Activated CD4-positive, alpha-beta T cell treated with anti-CD3 and anti-CD28 coated beads for 1 hour (primary cell): ENCODE measurements at places on chromosomes 16 and 17.

- no peak for DNase-seq
Measured at GRCh38 chr16:20675488-20676267, 21.8 kb downstream of the ACSM1 start.

DNA sequence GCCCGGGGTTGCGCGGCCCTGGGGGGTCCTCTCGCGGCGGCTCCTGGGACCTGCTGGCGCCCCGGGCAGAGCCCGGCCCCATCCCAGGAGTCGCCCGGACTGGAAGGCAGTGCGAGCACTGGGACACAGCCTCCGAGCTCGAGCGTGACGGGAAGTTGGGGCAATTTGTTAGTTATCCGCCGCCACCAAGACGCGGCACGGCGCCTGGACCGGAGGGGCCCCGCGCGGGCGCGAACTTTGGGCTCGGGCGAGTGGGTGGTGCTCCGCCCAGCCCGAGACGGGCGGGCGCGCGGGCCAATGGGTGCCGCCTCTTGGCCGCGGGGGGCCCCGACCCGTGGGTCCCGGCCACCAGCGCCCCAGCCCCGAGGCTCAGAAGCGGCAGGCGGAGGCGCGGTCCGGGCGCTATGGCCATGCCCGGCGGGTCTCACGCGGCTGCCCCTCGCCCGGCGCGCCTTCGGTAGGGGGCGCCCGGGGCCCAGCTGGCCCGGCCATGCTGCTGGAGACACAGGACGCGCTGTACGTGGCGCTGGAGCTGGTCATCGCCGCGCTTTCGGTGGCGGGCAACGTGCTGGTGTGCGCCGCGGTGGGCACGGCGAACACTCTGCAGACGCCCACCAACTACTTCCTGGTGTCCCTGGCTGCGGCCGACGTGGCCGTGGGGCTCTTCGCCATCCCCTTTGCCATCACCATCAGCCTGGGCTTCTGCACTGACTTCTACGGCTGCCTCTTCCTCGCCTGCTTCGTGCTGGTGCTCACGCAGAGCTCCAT, at the start of gene ADORA2B:
TSS of gene ADORA2B (plus strand) at position 372 of the 768 bp plus-strand sequence. CDS start at position 491, 119 bp downstream.
- DNase-seq, result peak; percentile 23

GRCh38 chr17:44878627-44879221, 20.5 kb downstream of the EFTUD2 start:
- no peak for DNase-seq

DNA sequence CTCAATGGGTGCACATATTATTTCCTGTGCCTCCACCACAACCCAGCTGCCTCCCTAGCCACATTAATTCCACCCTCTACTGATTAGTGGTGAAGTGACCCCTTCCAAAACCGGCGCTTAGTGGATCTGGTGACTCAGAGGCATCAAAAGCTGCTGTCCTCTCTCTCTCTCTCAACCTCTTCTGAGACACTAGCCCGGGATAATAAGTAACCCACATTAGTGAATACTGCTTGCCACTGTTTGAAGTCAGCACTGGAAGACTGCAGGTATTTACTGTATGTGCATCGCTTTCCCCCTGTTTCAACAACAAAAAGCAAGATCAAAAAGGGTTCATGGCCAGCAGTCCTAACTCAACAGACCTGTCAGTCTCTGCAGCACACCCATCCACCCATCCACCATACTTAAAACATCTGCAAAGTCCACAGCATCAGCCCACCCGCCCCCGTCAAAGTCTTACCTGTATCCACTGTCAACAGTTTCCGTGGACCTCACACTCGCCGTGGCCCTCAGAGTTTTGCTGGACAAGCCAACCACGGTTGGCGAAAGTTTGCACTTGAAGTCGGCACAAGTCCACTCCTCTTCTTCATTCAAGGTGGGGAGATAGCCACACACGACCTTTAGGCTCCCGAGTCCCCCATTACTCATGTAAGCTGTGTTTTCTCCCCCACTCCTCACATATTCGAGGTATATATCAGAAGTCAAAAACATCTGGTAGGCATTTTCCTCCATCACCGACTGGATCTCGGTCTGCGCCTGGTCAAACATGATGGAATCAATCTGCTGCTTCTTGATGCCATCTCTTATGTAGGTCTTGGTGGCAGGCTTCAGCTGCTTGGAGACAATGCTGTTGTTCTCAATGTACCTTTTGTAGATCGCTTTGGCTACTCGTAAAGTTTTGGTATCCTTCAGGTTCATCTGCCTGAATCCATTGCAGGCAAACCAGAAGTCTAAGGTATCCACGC, 3.8 kb downstream of the AXIN2 start:
- no peak for DNase-seq

DNA sequence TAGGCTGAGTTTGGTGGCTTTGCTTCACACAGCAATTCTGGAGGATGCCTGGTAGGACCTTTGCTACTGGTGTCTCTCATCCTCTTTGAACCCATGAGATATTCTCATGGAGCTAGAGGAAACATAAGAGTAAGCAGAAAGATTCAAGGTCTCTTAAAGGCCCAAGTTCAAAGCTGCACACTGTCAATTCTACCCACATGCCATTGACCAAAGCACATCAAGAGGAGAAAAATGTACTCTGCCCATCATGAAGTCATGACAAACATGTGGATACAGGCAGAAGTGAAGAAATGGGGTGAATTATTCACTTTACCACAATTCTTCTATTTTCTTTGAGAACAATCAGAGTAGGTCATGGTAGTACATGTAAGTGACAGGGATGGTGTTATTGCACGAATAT, 13.1 kb downstream of the SKA2 start:
- DNase-seq, result no peak

- DNase-seq, result no peak
Measured at GRCh38 chr17:310111-311010, 42.2 kb downstream of the RPH3AL start.

DNA sequence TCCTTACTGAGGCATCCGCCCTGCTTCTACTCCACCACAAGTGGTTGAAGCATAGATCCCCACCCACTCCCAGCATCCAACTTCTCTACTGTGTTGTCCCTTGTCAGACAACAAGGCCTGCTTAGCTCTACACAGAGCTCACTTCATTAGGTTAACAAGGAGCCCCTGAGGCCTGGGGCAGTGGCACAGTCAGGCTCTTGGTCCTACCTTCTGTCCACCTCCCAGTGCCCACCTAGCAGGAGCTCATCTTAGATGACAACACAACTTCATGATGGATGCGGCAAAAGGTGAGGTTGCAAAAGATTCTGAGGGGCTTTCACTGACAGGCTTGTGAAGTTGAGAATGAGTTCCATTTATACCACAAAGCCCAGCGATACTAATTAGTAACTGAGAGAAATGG, 432.0 kb upstream of the CDH5 start:
- no peak for DNase-seq

GRCh38 chr17:30590081-30590733, 113.0 kb downstream of the GOSR1 start:
- no peak for DNase-seq

DNA sequence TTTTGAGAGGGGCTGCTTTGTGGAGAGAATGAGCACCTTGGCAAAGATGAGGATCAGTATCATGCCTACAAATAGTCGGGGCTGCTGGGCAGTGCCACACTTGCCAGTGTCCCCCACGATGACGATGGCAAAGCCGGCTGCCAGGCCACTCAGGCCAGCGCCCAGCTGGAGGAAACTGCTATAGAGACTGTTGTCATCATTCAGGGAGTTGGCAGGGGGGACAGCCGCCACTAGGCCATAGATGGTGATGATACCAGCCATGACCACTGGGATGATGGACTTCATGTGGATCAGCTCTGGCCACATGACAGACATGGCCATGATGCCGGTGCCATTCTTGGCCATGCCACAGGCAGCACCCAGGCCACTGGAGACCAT, 23.8 kb downstream of the MINK1 start:
- no peak for DNase-seq

DNA sequence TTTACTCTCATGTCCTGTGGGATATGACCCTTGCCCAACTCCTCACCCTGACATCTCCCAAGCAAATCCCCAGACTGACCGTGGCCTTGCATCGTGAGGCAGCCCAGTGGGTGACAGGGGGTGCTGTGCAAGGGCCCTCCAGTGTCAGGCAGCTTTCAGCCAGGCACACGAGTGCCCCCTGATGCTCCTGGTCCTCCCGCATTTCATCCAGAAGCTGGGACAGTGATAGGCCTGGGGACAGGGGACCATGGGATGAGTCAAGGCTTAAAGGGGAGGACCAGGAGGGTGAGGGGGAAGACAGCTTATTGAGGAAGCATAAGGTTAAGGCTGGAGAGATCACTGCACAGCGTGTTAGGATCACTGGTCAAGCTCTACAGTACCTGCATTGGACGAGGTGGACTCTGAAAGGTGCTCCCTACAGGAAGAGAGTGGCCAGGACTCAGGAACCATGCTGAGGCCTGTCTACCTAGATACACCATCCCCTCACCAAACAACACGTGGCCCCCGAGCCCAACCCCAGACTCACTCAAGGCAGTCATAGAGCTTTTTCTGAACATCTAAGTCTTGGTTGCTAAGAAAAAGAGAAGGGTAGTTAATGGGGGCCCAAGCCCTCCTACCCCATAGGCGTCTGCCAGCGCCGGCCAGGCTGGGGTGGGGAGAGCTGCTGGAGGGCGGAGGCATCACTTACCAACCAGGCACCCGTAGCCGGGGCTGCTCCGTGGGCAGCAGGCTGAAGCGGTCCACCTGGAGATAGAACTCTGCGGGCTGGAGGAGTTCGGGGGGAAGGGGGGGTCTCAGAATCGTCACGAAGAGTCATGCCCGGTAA, 998 bp downstream of the ACD start:
- no peak for DNase-seq

DNA sequence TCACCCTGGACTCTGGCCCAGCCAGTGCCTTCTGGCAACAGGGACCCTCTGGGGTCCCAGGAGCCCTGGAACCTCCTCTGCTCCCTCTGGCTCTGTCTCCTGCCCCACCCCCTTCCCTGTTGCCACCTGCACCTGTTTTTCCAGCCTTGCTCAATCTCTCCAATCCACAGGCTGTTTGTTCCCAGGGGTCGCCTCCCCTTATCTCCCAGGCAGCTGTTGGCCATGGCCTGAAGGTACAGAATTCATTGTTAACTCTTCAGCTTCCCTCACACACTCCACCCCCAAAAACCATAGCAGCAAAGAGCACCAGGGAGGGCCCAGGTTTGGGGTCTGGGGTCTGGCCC, 39.3 kb upstream of the TOB1 start:
- DNase-seq, result no peak

GRCh38 chr17:27751166-27751565, 49.2 kb downstream of the NOS2 start:
- no peak for DNase-seq

DNA sequence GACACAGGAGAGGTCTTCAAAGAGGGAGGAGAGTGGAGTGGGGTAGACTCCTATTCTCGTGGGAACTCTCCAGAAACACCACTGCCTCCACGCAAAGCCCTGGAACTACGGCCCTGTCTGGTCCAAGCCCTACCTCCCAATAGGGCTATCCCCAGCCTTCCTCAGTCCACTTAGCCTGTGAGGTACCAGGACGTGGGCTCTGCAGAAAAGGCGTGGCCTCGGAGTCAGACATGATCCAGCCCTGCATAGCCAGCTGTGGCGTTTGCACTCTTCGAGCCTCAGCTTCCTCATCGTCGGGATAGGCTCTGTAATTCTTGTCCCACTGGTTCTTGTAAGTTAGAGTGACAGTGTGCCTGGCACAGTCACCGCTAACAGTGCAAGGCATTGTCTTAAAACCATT, 13.8 kb downstream of the ENDOV start:
- no peak for DNase-seq

DNA sequence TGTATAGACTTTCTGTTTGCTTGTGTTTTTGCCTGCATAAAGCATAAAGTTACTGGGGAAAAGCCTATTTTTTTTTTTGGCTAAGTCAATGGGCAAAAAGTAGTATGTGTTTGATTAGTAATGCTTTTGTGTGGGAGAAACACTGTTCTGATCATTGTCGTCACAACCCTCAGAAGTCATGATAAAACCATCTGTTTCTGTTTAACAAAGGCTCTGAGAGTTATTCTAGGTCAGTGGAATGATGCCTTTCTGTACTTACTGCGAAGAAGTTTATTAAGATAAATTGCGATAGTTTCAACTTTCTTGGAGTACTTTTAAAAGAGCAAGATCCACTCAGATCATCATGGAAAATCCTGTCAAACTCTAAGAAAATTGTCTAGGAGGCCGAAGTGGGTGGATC, 80.9 kb downstream of the PRKCA start:
- DNase-seq, result no peak

DNA sequence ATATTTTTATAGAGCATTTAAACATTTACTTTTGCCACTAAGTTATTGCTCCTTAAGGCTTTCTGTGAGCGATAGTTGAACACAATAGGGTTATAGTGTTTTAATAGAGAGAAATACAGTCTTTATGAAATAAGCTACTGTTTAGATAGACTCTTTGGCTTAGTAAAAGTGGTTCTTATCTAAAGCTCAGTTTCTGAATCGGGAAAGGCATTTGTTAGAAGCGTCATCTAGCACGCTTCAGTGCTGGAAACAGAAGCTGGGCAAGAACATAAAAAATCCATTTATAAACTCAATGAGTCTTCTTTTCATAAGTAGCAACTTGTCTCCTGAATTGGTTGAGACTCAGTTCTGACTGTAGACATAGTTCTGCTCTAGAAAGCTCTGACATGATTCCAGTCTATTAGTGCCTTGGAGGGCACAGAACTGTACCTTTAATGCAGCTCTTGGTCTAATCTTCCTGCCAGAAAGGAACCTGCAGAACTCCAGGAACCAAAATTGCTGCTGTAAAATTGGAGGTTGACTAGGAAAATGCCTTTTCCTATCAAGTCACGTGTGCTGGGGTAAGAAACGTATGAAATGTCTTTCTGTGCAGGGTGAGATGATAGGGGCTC, 55.4 kb upstream of the DNAJA2 start:
- no peak for DNase-seq

GRCh38 chr17:6548034-6548433, 8.3 kb downstream of the PITPNM3 start:
- DNase-seq, result no peak

DNA sequence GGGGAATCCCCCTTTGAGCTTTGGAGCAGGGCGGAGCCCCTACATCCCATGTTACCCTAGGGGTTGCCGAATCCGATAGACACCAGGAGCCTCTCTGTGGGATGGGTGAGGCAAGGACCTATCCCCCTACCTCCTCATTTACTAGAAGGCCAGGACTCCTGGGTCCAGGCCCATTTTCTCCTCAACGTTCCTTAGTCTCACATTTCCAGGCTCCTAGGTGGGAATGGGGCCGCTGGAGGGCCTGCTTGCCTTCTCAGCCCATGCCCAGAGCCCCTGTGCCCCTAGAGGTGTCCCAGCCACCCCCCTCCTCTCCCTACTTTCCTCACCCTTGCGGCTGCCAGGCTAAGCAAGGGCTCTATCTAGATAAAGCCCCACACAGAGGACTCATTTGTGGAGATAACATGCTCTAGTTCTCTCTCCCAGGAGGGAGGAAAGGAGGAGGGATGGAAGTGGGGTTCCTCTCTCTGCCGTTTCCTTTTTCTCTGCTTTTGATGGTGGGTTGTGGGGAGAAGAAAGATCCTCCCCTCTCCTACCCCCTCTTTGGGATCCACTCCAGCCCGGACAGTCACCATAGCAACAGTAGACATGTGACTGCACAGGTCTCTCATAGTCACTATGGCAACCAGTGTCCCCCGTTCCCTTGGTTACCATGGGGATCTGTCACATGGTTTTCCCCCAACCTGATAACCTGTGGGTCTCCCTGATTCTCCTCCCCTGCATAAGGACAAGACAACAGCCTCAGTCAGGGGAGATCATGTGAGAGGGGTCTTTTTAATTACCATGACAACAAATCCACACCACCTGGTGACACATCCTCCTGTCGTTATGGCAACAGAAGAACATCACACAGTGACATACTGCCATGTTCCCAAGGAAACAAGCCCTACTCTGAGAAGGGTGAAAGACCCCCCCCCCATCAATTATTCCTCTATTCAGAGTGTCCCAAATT, 5.2 kb downstream of the CACNA1G start:
- no peak for DNase-seq
